Stimulated activated CD8-positive, alpha-beta memory T cell treated with anti-CD3 and anti-CD28 coated beads, Interleukin-2, amount 100 ng/mL, for 1 hour (primary cell): ENCODE measurements at places on chromosomes 6 and 20.

- DNase-seq: no peak
Measured at GRCh38 chr6:5684320-5685053, 322.2 kb downstream of the NRN1 start.

DNA sequence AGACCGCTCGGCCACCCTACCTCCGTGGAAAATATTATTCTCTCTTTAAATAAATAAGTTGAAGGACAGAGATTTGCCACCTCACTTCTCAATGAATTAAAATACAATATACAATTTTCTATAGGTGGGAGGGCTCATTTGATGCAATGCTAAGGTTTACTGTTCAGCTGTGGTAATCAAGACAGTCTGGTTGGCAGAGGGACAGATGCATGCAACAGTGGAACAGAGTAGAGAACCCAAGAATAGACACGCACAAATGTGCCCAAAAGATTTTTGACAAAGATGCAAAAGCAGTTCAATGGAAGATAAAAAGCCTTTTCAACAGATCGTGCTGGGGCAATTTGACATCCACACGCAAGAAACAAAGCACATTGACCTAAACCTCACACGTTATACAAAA, 145.2 kb downstream of the CEBPB start:
- DNase-seq: no peak

- no peak for DNase-seq
Measured at GRCh38 chr6:148807784-148808183, 61.0 kb downstream of the UST start.

GRCh38 chr6:11514672-11515071, 22.9 kb upstream of the TMEM170B start:
- no peak for DNase-seq

GRCh38 chr6:170082067-170082466, 208.8 kb downstream of the DLL1 start:
- DNase-seq: no peak
